Fibroblast of the aortic adventitia (primary cell): ENCODE measurements at places on chromosomes 16 and 17. TPM values are rescaled to one million over a fixed set of nuclear protein-coding genes. Genes with fewer than 3 reads are reported as not detected.

DNA sequence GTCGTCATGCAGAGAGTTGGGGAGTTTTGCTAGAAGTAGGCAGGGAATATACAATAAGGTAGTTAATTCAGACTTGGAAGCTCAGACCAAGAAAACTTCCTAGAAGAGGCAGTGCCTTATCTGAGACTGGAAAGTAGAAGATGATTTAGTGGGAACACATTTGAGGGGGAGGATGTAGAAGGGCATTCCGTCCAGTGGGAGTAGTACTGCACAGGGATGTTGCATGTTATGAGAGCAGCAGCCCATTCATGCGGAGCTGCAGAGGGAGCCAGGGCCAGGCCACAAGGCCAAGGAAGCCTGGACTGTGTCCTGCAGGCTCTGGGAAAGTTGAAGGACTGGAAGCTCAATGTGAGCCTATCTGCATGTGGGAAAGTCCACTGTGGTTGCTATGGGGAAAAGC is 344.5 kb upstream of the EEF2KMT start:
- DNase-seq = no peak

DNA sequence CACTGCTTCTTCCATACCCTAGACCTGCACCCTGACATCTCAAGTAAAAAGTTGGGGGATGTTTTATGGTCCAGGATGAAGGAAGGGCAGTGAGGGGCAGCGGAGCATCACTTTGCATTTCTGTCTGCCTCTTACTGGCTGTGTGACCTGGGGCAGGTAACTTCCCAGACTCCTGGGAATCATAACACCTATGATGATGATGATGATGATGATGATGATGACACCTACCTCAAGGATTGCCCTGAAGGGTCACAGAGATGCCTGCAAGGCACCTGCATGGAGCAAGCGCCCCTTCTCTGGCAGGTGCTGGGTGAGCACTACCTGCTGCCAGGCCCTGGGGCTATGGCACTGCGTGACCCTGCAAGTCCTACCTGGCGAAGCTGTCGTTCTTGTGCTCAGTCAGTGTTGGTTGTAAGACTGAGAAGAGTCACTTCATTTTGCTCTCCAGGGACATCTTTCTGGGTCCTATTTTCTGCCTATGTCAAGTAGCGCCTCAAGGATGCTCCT is 46.2 kb upstream of the STH start:
- DNase-seq = no peak

GRCh38 chr17:62823111-62823893 is 15.2 kb upstream of the MARCHF10 start:
- no peak for DNase-seq

DNA sequence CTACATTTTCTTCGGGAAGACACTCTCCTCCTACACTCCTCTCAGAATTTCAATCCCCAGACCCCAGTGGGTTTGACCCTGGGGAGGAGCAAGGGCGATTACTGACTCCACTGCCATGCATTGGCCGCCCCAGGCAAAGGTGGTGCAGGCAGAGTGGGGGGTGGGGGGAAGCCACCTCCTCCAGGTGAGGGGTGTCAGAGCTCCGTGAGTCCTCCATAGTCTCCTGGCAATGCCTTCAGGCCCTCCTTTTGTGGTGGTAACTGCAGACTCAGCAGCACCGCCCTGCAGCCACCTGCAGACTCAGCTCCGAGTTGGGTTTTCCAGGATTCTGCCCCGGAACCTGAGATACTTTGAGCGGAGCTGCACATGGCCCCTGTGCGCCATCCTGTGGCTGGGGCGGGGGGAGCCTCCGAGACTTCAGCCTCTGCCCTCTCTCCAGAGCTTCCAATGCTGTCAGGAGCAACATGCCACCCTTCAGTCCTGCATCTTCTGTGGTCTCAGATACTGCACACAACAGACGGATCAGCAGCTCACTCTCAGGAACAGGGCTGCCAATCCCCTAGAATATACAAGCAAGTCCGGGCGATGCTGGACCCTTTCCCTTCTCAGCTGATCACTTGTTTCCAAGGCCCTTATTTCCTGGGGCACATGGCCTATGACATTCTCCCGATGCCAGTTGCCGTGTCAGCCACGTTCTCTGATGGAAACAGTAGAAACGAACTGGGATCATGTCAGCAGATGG is 2.4 kb upstream of the SLC47A2 start:
- DNase-seq = no peak

- no peak for DNase-seq
Observed at GRCh38 chr16:56715126-56715525, 14.8 kb upstream of the NUP93 start.

DNA sequence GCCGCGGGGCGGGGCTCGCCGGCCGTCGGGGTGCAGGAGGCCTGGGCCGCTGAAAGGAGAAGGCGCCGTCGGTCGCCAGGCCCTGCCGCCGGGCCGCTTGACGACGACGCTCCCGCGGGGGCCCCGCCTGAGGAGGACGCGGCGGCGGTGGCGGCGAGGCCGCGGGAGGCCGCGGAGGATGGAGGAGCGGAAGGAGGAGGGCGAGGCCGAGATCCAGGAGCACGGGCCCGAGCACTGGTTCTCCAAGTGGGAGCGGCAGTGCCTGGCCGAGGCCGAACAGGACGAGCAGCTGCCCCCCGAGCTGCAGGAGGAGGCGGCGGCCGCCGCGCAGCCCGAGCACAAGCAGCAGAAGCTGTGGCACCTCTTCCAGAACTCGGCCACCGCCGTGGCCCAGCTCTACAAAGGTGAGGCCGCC is 430 bp downstream of the HAPSTR1 start:
- no peak for DNase-seq

- no peak for DNase-seq
Observed at GRCh38 chr16:1194665-1195392, 30.2 kb downstream of the TPSG1 start.

- DNase-seq = no peak
Observed at GRCh38 chr16:51166091-51166490, 15.0 kb upstream of the SALL1 start.

- no peak for DNase-seq
Observed at GRCh38 chr16:19717314-19717713, 713 bp downstream of the KNOP1 start.

DNA sequence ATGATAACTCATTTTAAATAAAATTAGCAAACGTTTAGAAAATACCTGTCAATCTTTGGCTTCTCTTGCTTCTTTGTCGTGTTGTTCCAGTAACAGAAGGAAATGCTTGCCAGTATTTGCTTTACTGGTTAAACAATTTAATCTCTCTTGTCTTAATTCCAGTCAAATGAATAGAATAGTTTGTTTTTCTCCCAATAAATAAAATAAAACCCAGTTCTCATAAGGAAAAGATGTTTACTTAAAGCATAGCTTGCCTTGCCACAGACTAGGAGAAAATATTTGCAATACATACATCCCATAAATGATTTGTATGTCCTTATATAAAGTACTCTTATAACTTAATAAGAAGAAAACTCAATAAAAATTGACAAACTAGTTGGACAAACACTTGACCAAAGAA is 43.9 kb upstream of the TEKT3 start:
- no peak for DNase-seq

DNA sequence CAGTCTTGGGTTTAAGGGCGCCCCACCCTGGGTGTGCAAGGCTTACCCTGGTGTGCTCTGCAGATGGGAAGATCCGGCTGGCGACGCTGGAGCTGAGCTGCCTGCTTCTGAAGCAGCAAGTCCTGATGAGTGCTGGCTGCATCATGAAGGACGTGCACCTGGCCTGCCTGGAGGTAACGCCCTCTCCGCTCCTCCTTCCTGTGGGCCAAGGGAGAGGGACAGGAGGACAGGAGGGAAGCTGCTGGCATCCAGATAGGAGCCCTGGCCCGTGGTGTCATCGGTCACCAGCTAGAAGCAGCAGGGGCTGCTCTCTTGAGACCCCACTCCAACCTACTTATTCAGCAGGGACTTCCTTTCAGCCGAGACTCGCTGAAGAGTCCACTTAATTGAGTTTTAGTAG is 97.8 kb downstream of the CLEC16A start:
- no peak for DNase-seq

GRCh38 chr17:70423562-70423961 is 254.2 kb downstream of the KCNJ2 start:
- no peak for DNase-seq

DNA sequence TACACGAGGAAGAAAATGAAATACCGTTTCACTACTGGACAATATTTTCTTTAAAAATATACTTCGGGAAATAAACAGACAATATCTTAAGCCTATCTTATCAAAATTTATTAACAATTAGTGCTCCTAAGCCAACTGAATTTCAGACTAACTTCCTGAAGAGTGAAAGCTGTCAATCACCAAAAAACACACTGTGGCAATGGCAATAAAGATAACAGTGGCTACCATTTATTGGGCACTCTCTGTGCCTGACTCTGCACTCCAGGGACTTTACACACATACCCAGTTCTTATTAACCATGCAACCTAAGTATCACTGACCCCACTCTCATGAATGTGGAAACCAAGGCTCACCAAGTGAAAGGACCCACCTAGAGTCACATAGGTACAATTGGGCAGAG is 83.7 kb downstream of the NCOR1 start:
- no peak for DNase-seq

DNA sequence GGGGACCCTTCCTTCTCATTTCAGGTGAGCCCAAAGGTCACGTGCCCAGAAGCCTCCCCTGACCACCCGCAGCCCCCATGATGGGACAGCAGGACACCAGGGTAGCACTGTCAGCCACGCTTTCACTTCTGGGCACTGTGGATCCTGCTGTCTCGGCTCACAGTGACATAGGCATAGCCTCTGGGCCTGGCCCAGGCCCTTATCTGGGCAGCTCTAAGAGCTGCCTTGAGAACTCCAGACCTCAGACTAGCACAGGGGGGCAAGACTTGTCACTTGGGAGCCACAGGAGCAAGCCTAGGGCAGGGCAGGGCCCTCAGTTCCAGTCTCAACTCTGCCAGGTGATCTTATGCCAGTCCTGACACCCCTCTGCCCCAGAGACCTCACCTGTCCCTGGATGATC is 4.7 kb downstream of the NATD1 start:
- DNase-seq = no peak

GRCh38 chr17:18198530-18198929 is 14.9 kb downstream of the ALKBH5 start:
- DNase-seq = no peak

GRCh38 chr16:14358697-14359305 is 271.3 kb downstream of the PARN start:
- no peak for DNase-seq

DNA sequence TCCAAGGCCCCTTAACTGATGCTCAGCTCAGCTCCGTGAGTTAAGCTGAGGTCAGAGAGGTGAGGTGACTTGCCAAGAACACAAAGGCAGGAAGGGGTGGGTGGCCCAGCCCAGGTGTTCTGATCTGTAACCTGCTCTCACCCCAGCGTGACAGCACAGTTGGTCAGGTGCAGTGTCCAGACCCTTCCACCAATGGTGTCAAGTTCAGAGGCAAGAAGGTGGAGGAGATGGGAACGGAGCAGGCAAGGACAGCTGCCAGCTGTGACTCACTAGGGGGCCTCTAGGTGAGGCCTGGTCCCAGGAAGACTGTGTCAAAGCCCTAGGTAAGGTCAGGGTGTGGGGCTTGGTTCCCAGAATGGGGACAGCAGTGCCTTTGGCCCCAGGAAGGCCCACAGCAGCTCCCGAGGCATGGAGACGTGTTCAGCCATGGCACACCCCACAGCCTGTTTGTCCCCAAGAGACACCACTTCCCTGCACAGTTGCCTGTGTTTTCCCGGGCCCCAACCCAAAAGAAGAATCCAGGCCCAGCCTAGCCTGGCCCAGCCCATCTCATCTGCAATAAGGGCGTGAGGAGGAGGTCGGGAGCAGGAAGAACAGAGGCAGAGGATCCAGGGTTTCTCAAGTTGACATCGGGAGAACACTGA is 7.2 kb downstream of the WFIKKN2 start:
- no peak for DNase-seq

- DNase-seq = no peak
Observed at GRCh38 chr17:77286641-77287431, 146.1 kb downstream of the SEC14L1 start.

- peak; percentile 98 for DNase-seq
Observed at GRCh38 chr16:88303890-88304819, 78.6 kb upstream of the ZNF469 start.

DNA sequence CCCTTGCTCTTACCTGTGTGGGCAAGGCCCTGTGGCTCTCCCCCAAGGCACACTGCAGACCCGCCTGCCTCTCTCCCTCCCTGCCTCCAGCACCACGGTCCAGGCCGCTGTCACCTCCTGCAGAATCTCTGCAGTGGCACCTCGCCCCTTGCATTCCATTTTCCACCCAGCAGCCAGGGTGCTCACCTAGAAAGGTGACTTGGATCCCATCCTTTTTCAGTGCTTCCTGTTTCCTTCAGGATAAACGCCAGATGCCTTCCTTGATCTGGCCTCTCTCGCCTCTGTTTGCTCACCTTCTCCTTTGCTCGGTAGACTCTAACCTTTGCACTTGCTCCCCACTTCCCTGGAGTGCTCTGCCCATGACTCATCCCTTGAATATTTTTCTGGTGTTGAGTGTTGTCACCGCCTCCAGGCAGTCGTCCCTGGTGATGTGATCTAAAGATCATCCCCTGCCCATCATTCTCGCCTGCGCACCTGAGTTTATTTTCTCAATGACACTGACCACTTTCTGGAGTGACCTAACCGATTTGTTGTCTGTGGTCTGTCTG is 79.2 kb upstream of the LGALS9 start:
- no peak for DNase-seq

GRCh38 chr17:77269696-77270681 is 129.2 kb downstream of the SEC14L1 start:
- DNase-seq = no peak

DNA sequence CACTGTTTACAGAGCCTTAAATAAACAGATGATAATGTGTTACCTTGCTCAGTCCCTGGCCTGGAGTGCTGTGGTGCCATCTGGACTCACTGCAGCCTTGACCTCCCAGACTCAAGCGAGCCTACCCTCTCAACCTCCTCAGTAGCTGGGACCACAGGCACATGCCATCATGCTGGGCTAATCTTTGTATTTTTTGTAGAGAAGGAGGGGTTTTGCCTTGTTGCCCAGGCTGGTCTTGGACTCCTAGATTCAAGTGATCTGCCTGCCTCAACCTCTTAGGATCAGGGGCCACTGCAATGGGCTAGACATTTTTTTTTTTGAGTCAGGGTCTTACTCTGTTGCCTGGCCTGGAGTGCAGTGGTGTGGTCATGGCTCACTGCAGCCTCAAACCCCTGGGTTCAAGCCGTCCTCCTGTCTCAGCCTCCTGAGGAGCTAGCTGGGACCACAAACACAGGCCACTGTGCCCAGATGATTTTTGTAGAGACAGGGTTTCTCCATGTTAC is 5.0 kb upstream of the NAGLU start:
- DNase-seq = no peak

GRCh38 chr16:71867939-71868338 is 16.0 kb downstream of the ZNF821 start:
- no peak for DNase-seq

The KIF2B gene
- total RNA-seq = not detected in 2 replicates

The PIK3R6 gene
- total RNA-seq = 0.16 TPM in 1 of 2 replicates, not detected in the other

The KRTAP2-2 gene
- not detected in 2 replicates for total RNA-seq

The MYO1C gene
- total RNA-seq = 127 and 139 TPM in 2 replicates

The ASGR1 gene
- total RNA-seq = 0.09 and 2.8 TPM in 2 replicates

The TEX19 gene
- not detected in 2 replicates for total RNA-seq

The NXPH3 gene
- total RNA-seq = 1.4 and 1.9 TPM in 2 replicates

The NRN1L gene
- not detected in 2 replicates for total RNA-seq

The CIBAR2 gene
- total RNA-seq = not detected in 2 replicates

The OR4D1 gene
- total RNA-seq = not detected in 2 replicates

The ARHGDIG gene
- total RNA-seq = 1.6 TPM in 1 of 2 replicates, not detected in the other

The CLEC18A gene
- 0.27 TPM in 1 of 2 replicates, not detected in the other for total RNA-seq
